ENCODE measurements at places on chromosomes 6 and 20. TPM values are rescaled to one million over a fixed set of nuclear protein-coding genes. Genes with fewer than 3 reads are reported as not detected.
A peak's percentile ranks its signal among the peaks of the same experiment; 100 is the strongest.

The MAN1A1 gene
- 1.4 TPM for total RNA-seq

The PRL gene
- total RNA-seq: not detected

The LINC00237 gene
- total RNA-seq: not detected

The ZC3H12D gene
- under 0.01 TPM for total RNA-seq

The CDS2 gene
- 23.4 TPM for total RNA-seq

The FAM110A gene
- 7.1 TPM for total RNA-seq

The PRKN gene
- total RNA-seq: 0.79 TPM

The SLC22A2 gene
- total RNA-seq: not detected

The XKR7 gene
- not detected for total RNA-seq

The CALHM4 gene
- total RNA-seq: under 0.01 TPM

The PTCHD4 gene
- total RNA-seq: 2.6 TPM

The TSBP1 gene
- not detected for total RNA-seq

DNA sequence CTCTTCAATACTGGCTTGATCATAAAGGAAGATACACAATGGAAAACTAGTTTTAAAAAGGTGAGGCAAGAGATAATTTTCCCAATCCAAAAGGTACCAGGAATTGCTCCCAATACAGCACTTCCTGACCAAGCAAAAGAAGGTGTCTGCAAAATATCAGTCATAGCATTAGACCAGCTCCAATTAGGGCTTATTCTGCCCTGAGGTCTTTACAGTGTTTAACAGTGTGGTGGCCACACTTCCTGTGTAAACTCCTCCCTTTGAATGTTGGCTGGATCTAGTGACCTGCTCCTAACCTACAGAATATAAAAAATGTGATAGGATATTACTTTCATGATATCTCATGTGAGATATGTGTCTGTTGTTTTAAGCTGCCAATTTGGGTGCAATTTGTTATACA, 57.1 kb upstream of the BTN3A2 start:
- DNase-seq: peak; percentile 60

GRCh38 chr6:161066511-161066910, 74.9 kb downstream of the MAP3K4 start:
- DNase-seq: peak; percentile 38

- no peak for DNase-seq
Observed at GRCh38 chr20:43895235-43895634, 19.4 kb upstream of the TOX2 start.

DNA sequence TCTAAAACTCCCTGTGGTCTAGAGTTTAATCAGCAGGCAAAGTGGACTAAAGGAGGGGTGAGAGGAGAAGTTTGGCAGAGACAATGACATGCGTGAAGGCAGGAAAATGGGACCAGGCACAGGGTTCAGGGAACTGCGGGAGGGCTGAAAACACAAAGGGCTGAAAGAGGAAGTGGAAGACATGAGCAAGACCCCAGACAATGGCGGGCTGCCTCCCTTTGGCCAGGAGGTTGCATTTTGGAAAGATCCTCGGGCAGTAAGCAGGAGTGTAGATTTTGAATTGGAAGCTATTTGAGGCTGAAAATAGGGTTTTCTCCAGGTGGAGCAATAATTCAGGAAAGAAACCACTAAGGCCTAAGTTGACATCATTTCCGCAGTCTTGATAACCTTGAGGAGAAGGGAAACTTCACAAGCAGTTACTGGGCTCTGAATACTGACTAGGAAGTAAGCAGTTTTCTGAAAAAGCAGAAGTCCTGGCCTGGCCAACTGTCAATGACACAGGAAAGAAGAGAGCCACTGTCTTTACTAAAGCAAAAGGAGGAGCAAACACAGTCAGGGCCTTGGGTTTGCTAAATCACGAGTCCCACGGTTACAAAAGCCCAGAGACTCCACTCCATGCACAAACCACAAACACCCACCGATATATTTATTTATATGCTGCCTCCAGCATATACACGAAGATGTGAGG, 3.4 kb downstream of the LY86 start:
- no peak for DNase-seq

DNA sequence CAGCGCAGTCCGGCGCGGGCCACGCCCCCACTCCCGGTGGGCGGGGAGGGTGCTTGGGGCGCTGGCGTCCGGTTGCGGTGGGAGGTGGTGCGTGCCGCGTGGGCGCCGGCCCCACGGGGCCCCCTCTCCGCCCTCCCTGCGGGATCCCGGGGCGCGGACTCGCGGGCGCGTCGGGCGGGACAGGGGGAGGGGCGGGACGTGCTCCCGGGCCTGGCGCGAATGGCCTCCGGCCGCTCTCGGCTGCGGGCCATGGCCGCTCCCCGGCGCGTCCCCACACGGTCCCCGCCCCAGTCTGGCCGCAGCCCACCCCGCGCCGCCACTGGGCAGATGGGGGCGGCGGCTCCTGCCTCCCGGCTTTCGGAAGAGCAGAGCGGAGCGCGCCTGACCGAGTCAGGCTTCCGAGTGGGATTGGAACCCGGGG, 771 bp upstream of the PPP1R3G start:
- no peak for DNase-seq

GRCh38 chr6:44238687-44239350, 8.1 kb upstream of the HSP90AB1 start:
- peak; percentile 75 for DNase-seq

DNA sequence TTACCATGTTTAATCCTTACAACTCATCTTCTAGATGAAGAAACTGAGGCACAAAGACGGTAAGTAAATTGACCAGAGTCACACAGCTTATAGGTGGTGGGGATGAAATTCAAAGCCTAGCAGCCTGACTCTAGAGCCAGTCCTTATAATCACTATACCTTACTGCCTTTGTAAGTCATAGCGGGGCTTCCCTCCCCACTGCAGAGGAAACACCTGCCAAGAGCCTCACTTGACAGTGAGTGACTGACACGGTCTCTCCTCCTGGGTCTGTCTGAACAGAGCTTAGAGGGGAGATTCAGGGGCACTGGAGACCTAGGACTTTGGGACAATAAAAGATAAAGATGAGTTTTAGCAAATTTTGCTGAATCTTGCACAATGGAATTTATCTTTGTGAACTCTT, 12.8 kb downstream of the SUN5 start:
- DNase-seq: no peak

- DNase-seq: no peak
Observed at GRCh38 chr20:45429618-45430017, 13.7 kb downstream of the PIGT start.

GRCh38 chr20:49612127-49612738, 44.3 kb upstream of the PTGIS start:
- DNase-seq: no peak

GRCh38 chr6:106448000-106448426, 87.5 kb downstream of the CRYBG1 start:
- DNase-seq: no peak

DNA sequence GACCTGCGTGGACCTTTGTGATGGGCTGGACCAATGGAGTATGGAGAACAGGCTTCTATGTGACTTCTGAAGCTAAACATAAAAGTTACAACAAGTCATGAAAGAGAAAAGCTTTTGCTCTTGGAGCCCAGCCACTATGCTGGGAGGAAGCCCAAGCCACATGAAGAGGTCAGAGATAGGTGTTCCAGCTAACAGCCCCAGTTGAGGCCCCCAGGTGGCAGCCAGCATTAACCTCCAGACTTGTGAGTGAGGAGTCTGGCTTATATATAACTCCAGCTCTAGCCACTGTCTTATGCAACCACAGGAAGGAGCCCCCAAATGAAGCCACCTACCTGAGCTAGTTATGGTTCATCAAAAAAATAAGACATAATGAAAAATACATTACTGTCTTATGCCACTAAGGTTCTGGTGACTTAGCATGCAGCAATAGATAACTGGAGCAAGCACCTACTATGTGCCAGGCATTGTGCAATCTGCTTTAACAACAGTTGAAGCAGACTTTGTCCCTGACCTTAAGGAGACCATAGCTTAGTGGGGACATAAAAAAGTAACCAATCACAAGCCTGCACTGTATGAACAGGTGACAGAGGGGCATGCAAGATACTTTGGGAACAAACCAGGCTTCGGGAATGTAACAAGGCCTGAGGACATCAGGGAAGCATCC, 599.6 kb downstream of the PTPRT start:
- no peak for DNase-seq

DNA sequence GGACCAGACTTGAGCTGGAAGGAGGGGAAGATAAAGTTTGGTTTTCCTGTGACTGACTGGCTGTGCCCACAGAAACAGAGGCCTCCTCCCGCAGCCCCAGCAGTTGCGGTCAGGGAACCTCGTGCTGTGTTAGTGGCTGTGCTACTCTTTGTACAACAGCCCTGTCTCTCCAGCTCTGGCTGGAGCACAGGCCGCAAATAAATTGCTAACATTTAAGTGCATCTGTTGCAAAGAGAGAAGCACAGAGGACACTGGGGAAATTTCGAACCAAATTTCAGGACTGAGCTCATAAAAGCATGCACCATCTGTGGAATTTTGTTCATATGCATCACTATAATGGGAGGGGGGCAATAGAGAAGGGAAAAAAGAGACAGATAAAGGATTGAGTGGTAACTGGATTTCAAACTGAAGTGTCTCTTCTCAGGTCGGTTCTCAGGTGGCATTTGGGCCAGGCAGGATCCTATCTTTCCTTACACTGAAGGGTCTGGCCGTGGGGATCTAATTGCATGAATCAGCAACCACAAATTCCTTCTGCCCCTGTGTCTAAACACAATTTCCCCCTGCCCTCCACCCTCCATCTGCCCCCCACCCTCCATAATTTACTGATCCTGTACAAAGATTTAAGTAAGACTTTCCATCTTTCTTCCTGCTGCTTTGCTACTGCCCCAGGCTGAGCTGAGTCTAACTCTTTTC, 88.9 kb upstream of the ATXN1 start:
- no peak for DNase-seq

GRCh38 chr20:45833030-45833882, at the start of gene SNX21:
Gene SNX21, plus strand, starts transcription at chr20:45833799. Its CDS starts 121 bp downstream, at chr20:45833920.
- DNase-seq: peak; percentile 73

DNA sequence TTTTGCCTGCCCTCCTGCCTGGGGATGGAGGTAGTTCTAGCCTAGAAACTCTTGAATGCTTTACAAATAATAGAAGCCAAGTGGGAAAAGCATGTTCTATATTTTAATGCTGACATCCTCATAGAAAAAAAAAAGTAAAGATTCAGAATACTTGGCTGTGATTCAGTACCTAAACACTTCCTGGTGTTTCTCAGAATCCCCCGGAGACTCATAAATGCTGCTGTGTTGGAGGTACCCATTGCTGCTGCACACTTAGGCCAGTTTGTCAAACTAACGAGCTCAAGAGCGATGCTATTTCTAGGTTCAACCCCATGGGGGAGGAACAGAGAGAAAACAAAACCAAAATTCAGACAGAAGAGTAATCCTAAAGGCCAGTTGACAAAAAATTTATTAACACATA, 38.8 kb upstream of the ZFP64 start:
- DNase-seq: peak; percentile 7

GRCh38 chr6:57283911-57284455, 33.4 kb upstream of the PRIM2 start:
- DNase-seq: no peak

DNA sequence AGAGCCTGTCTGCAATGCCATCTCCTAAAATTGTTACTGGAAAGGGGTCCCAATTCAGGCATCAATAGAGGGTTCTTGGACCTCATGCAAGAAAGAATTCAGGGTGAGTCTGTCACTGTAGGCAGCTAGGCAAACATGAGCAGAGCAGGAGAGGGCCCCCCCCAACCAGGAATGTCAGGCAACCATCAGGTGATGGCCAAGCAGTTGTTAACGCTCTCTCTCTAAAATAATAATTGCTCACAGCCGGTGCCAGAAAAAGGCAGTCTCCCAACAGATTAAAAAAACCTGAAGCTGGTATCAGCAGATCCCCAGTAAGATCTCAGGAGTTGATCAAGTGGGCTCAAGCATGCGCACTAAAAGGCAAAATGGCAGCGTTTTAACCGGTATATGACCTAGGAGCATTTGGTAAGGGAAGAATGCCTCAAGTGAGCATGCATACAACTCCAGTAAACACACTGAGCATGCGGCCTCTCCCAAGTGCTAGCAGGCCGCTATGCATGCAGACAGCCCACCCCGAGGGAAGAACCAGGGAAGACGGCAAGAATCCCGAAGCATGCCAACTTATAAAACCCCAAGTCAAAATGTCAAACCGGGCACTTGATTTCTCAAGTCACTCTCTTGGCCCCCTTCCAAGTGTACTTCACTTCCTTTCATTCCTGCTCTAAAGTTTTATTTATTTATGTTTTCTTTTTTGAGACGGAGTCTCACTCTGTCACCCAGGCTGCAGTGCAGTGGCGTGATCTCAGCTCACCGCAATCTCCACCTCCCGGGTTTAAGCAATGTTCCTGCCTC, 44.0 kb upstream of the RNGTT start:
- no peak for DNase-seq

GRCh38 chr20:10961651-10962288, 288.0 kb upstream of the JAG1 start:
- no peak for DNase-seq

- peak; percentile 45 for DNase-seq
Observed at GRCh38 chr20:15239542-15240206, 902.3 kb upstream of the FLRT3 start.

DNA sequence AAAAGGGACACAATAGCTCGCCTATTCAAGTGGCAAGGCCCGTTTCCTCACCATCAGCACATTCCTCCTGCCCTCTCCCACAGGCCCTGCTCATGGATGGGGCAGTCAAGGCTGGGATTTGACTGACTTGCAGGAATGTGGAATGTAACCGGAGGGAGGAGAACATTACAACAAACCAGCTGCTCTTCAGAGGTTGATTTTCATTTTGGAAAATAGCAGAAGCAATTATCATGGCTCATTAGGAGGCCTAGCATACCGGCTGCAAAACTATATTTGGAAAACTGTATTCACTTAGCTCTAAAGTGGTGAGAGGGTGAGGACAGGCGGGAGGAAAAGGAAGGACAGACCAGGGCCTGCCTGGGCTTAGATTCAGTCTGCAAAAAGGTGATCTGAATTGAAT, 283.7 kb downstream of the CD83 start:
- DNase-seq: no peak

DNA sequence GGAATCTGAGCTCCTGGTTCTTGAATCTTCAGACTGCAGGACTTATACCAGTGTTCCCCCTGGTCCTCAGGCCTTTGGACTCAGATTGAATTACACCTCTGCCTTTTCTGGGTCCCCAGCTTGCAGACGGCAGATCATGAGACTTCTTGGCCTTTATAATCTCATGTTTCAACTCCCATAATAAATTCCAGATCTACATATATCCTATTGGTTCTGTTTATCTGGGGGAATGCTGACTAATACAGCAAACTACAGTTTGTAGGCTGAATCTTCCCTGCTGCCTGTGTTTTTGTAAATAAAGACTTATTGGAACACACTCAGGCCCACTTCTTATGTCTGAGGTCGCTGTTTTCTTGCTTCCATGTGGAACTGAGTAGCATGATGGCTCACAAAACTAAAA, 184.7 kb downstream of the HDGFL1 start:
- peak; percentile 2 for DNase-seq

- DNase-seq: no peak
Observed at GRCh38 chr6:89471287-89471867, 38.4 kb downstream of the ANKRD6 start.

GRCh38 chr6:747028-747427, 54.1 kb upstream of the EXOC2 start:
- no peak for DNase-seq

DNA sequence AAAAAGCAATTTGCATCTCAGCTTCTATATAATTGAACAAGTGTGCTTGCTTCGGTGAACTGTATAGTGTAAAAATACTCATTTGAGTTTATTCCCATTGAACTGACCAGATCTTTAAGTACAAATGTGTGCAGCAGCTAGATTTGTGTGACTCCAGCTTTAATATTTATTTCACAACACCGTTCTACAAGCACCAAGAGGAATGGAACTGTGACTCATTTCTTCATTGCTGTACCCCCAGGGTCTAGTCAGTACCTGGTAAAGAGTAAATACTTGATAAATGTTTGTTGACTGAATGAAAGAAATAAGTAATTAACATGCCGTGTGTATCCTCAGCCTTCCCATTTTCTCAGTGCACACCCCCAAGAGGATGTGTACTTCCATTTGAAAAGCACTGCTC, 464.8 kb downstream of the CBLN4 start:
- DNase-seq: peak; percentile 88

Measured in bronchial epithelial cell (primary cell).